Kidney (tissue), 22 donors: ENCODE measurements at places on chromosomes 1 and 21. TPM values are rescaled to one million over a fixed set of nuclear protein-coding genes. Genes with fewer than 3 reads are reported as not detected.

DNA sequence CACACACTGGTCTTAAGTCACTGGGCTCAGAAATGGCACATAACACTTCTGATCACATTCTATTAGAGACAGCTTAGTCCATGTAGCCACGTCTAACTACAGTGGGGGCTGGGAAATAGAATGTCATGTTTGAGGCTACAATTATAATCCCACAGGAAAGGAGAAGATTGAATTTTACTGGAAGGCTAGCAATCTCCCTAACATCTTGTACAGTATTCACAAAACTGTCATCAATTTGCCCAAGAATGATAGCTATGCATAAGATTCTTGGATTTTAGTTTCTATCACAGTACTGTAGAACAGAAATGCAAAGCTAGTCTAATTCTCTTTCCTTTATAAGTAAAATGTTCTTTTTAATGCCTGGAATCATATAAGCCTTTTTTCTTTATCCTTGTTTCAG, 12.7 kb upstream of the ZMYM6 start:
- no peaks in the 10 kb centered on the region for H3K4me1 ChIP-seq
- no peak overlapping the region for H3K4me3 ChIP-seq
- H3K27me3 ChIP-seq = no peaks in the 10 kb centered on the region
- H3K27ac ChIP-seq = no peak overlapping the region
- H3K36me3 ChIP-seq = no peaks in the 10 kb centered on the region

The TPTE gene
- not detected for total RNA-seq

DNA sequence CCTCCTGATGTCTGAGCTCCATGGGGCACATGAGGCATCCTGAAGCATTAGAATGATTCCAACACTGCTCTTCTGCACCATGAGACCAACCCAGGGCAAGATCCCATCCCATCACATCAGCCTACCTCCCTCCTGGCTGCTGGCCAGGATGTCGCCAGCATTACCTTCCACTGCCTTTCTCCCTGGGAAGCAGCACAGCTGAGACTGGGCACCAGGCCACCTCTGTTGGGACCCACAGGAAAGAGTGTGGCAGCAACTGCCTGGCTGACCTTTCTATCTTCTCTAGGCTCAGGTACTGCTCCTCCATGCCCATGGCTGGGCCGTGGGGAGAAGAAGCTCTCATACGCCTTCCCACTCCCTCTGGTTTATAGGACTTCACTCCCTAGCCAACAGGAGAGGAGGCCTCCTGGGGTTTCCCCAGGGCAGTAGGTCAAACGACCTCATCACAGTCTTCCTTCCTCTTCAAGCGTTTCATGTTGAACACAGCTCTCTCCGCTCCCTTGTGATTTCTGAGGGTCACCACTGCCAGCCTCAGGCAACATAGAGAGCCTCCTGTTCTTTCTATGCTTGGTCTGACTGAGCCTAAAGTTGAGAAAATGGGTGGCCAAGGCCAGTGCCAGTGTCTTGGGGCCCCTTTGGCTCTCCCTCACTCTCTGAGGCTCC, 11.1 kb upstream of the RASSF5 start:
- DNase-seq = no peak
- peak overlapping the region; percentile 39 for H3K27ac ChIP-seq
- H3K27me3 ChIP-seq = no peaks in the 10 kb centered on the region
- H3K4me3 ChIP-seq = no peak overlapping the region
- H3K36me3 ChIP-seq = no peaks in the 10 kb centered on the region

- H3K4me1 ChIP-seq = no peaks in the 10 kb centered on the region
- no peaks in the 10 kb centered on the region for H3K27me3 ChIP-seq
- no peak overlapping the region for H3K4me3 ChIP-seq
- no peak overlapping the region for H3K27ac ChIP-seq
- no peaks in the 10 kb centered on the region for H3K36me3 ChIP-seq
- DNase-seq = no peak
These were observed 101.4 kb upstream of the RGS1 start for GRCh38 chr1:192474080-192474683.

The ACTA1 gene
- not detected for total RNA-seq

DNA sequence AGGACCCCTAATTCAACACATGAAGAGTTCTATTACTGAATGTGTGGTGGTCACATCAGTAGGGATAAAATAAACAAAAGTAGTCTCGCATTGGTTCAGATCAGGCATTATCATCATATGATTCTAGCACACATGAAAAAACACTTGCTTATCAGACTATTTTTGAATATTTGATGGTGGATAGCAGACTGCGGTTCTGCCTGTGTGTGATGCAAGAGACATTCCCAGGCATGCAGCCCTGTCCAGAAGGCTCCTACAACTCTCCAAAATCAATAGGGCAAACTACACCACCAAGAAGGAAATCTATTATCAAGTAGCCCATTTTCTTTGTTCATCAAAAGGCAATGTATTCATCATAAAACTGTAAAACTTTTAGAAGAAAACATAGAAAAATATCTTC, 304.7 kb downstream of the DUSP10 start:
- no peaks in the 10 kb centered on the region for H3K27me3 ChIP-seq
- no peak overlapping the region for H3K27ac ChIP-seq
- no peaks in the 10 kb centered on the region for H3K36me3 ChIP-seq
- no peaks in the 10 kb centered on the region for H3K4me1 ChIP-seq

- no peak overlapping the region for H3K27ac ChIP-seq
- H3K36me3 ChIP-seq = no peaks in the 10 kb centered on the region
- H3K27me3 ChIP-seq = no peaks in the 10 kb centered on the region
- H3K4me1 ChIP-seq = no peaks in the 10 kb centered on the region
These were observed 306.6 kb downstream of the MRPL39 start for GRCh38 chr21:25300632-25301031.

The LIN28A gene
- total RNA-seq = not detected

- H3K4me1 ChIP-seq = no peaks in the 10 kb centered on the region
- no peak for DNase-seq
- H3K4me3 ChIP-seq = no peak overlapping the region
These were observed 561 bp downstream of the CD1E start for GRCh38 chr1:158354255-158354654.

DNA sequence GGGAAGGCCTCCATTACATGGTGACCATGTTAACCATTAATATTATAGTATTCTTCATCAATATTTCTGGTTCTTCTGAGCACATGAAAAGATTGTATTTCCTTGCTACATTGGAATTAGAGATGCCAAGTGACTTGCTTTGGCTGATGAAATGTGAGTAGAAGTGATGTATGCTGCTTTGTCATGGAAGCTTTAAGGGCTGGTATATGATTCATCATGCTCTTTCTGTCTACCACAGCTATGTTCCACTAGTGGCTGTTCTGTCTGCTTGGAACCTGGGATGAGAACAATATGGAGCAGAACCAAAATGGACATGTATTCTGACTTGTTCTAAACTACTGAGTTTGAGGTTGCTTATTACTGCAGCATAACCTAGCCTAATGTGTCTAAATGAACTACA, 163.3 kb downstream of the TM2D1 start:
- DNase-seq = no peak
- H3K27me3 ChIP-seq = no peaks in the 10 kb centered on the region
- H3K36me3 ChIP-seq = no peaks in the 10 kb centered on the region
- no peak overlapping the region for H3K4me3 ChIP-seq
- H3K27ac ChIP-seq = no peak overlapping the region

The OR2L13 gene
- total RNA-seq = not detected

The JUN gene
- 109 TPM for total RNA-seq

- H3K36me3 ChIP-seq = no peaks in the 10 kb centered on the region
- no peak for DNase-seq
- H3K4me1 ChIP-seq = no peaks in the 10 kb centered on the region
- H3K27ac ChIP-seq = no peak within 1 kb of the TSS
- no peak within 1 kb of the TSS for H3K4me3 ChIP-seq
These were observed at the start of gene LACTBL1 for GRCh38 chr1:22972760-22973159. Gene LACTBL1, minus strand, starts transcription at chr1:22972866. Its CDS starts 550 bp downstream, at chr1:22972316.

DNA sequence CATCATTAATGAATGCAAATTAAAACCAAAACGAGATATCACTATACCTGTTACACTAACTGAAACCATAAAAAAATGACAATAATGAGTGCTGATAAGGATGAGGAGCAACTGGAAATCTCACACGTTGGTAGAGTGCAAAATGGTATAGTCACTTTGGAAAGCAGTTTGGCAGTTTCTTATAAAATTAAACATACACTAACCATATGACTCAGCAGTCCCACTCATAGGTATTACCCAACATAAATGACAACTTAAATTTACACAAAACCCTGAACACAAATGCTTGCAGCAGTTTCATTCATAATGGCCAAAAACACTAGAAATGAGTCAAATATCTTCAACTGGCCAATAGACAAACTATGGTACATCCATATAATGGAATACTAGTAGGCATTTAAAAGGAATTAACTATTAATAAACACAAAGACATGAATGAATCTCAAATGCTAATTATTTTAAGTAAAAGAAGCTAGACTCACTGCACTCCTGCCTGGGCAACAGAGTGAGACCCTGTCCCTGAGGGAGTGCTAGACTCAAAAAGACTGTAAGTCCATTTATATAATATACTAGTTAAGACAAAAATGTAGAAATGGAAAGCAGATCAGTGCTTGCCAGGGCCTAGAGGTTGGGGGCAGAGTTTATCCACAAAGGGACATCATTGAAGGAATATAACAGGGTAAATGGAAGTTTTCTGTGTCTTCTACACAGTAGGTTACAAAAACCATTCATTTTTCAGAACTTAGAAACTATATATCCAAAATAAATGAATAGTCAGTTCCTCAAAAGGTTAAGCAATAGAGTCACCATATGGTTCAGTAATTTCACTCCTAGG, 77.4 kb downstream of the EIF4G3 start:
- H3K27ac ChIP-seq = no peak overlapping the region
- no peaks in the 10 kb centered on the region for H3K27me3 ChIP-seq
- no peaks in the 10 kb centered on the region for H3K36me3 ChIP-seq
- no peak overlapping the region for H3K4me3 ChIP-seq
- no peaks in the 10 kb centered on the region for H3K4me1 ChIP-seq
- no peak for DNase-seq

DNA sequence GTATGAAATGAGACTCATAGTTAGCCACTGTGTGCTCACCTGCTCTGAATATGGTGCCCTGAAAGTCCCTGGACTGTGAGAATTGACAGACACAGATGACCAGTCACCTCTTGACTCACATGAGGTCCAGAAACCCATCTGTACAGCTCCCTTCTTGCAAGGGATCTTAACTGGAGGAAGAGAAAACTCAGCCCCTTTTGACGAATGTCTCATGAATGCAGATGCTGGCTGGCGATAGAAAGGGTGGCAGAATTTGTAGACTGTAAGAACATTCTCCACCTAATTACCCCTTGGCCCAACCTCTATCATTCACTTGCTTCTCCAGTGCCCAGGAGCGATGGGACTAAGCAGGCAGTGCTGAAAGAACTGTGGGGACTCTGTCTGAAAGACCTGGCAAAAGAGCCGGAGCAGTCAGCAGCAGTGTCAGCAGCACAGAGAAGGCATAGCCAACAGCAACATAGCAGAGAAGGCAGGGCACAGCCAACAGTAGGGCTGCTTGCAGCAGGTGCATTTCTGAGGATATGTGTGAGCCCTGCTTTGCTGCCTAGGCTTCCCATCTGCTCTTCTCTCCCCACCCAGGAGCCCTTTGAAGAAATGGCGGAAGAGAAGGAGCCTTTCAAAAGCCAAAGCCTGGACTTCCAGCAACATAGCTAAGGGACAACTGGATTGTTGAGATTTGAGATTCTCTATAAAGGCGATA, 25.8 kb upstream of the IFNGR2 start:
- H3K27me3 ChIP-seq = no peaks in the 10 kb centered on the region
- H3K27ac ChIP-seq = no peak overlapping the region
- H3K4me3 ChIP-seq = no peak overlapping the region
- H3K36me3 ChIP-seq = no peaks in the 10 kb centered on the region
- DNase-seq = no peak

The TESK2 gene
- 2.7 TPM for total RNA-seq

The GFI1 gene
- 3.8 TPM for total RNA-seq

- H3K27ac ChIP-seq = no peak overlapping the region
- H3K4me3 ChIP-seq = no peak overlapping the region
- no peaks in the 10 kb centered on the region for H3K36me3 ChIP-seq
- no peak for DNase-seq
These were observed 6.7 kb downstream of the VWA1 start for GRCh38 chr1:1442069-1442770.

- peaks cover 2% of the 10 kb centered on the region for H3K4me1 ChIP-seq
- H3K27me3 ChIP-seq = no peaks in the 10 kb centered on the region
- no peak overlapping the region for H3K27ac ChIP-seq
- H3K4me3 ChIP-seq = no peak overlapping the region
These were observed 1.6 kb upstream of the KLHDC9 start for GRCh38 chr1:161096530-161096929.

The PLA2G2E gene
- not detected for total RNA-seq

DNA sequence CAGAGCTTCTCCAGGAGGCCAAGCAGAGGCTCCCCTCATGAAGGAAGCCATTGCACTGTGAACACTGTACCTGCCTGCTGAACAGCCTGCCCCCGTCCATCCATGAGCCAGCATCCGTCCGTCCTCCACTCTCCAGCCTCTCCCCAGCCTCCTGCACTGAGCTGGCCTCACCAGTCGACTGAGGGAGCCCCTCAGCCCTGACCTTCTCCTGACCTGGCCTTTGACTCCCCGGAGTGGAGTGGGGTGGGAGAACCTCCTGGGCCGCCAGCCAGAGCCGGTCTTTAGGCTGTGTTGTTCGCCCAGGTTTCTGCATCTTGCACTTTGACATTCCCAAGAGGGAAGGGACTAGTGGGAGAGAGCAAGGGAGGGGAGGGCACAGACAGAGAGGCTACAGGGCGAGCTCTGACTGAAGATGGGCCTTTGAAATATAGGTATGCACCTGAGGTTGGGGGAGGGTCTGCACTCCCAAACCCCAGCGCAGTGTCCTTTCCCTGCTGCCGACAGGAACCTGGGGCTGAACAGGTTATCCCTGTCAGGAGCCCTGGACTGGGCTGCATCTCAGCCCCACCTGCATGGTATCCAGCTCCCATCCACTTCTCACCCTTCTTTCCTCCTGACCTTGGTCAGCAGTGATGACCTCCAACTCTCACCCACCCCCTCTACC, 19.1 kb downstream of the CSF1 start:
- no peak for DNase-seq
- H3K36me3 ChIP-seq = peaks cover 3% of the 10 kb centered on the region
- peaks cover 48% of the 10 kb centered on the region for H3K4me1 ChIP-seq
- peak overlapping the region; percentile 75 for H3K27ac ChIP-seq
- H3K27me3 ChIP-seq = no peaks in the 10 kb centered on the region

- no peaks in the 10 kb centered on the region for H3K36me3 ChIP-seq
- peak; percentile 83 for DNase-seq
- peak overlapping the region; percentile 98 for H3K27ac ChIP-seq
- H3K4me3 ChIP-seq = peak overlapping the region; percentile 100
- H3K4me1 ChIP-seq = peaks cover 10% of the 10 kb centered on the region
These were observed 648 bp upstream of the ADAR start for GRCh38 chr1:154608397-154609270.

GRCh38 chr1:116389686-116390085, 16.6 kb downstream of the ATP1A1 start:
- H3K4me1 ChIP-seq = peaks cover 12% of the 10 kb centered on the region
- DNase-seq = no peak
- H3K36me3 ChIP-seq = peaks cover 72% of the 10 kb centered on the region
- H3K27me3 ChIP-seq = no peaks in the 10 kb centered on the region

The CSRP1 gene
- total RNA-seq = 236 TPM

The PLXNA2 gene
- total RNA-seq = 27.9 TPM

- no peaks in the 10 kb centered on the region for H3K4me1 ChIP-seq
- H3K27ac ChIP-seq = no peak overlapping the region
- no peaks in the 10 kb centered on the region for H3K36me3 ChIP-seq
- H3K27me3 ChIP-seq = no peaks in the 10 kb centered on the region
- no peak for DNase-seq
These were observed 346.4 kb upstream of the AJAP1 start for GRCh38 chr1:4307911-4308545.
